ENCODE measurements at places on chromosomes 7 and 10.

DNA sequence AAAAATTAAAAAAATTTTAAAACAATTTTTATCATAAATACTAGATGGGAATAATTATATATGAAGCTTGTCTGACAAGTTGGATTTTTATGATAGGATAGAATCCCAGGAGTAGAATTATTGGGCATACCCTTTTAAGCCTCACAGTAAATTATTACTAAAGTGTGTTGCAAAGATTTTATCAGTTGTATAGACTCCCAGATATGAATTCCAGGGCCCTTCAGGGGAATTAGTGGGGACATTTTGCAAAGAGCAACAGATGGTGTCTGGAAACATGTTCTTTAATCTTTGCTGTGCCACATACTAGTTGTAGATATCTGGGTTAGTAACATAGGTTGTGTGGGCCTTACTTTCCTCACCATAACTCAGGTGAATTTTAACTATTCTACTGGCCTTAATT lies 28.7 kb downstream of the ZEB1 start:
- no peak for DNase-seq

DNA sequence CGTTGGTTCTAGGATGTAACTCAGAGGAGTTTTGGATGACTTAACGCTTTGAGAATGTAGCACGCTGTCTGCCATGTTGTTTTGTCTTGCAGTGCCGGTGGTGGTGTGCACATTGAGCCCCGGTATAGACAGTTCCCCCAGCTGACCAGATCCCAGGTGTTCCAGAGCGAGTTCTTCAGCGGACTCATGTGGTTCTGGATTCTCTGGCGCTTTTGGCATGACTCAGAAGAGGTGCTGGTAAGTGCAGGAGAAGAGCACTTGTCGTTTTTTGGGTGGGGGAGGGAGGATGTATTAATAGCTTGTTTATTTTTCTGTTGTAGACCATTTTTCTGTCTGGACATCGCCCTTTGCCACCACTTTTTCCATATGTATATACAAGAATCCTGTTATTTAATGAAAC lies 6.3 kb downstream of the NDUFB2 start:
- no peak for DNase-seq

DNA sequence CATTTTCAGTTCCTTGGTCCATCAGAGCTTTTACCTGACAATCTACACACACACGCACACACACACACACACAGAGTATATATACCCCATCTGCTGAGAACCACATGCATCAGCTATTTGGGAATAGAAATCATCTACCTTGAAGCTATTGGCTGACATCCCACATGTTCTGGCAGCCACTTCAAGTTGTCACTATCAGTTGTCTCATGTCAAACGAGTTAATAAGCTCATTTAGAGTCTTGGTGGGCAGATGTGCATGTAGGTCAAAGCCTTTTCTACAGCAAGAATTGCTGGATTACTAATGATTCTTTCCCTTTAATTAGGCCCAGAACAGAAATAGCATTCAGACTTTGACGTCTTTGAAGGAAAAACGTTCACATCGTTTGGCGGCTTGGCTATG lies 36.8 kb downstream of the COL28A1 start:
- DNase-seq, result no peak

GRCh38 chr10:69896606-69897231 lies 95.0 kb downstream of the COL13A1 start:
- DNase-seq, result no peak

GRCh38 chr10:44982114-44982460 lies 3.5 kb upstream of the DEPP1 start:
- DNase-seq, result no peak

DNA sequence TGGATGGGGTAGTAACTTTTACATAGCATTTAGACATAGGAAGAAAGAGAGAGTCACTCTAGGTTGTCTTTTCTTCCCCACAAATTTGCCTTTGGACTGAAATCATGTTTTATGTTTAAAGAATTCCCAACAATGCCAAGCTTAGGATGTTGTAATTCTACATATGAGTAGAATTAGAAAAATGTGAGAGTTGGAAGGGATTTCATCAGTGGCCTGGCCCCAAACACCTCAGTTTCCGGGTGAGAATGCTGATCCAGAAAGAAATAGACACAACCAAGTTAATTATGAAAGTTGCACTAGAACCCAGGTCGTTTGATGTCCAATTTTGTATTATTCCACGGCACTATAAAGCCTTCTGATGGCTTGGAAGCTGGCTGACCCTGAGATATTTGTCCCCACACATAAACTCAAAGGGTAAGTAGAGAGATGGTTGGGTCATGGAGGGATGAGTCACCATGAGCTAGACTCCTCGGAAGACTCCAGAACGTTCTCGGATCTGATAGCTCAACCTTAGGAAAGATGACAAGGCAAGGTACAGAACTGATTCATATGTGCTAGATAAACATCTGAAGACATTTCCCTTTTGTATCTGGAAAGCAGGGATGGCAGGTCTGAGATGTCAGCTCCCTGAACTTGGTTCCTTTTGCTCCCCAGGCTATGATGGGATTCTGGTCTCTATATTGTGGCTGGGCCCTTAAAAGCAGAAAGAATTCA lies 48.8 kb upstream of the SLC35B4 start:
- no peak for DNase-seq

DNA sequence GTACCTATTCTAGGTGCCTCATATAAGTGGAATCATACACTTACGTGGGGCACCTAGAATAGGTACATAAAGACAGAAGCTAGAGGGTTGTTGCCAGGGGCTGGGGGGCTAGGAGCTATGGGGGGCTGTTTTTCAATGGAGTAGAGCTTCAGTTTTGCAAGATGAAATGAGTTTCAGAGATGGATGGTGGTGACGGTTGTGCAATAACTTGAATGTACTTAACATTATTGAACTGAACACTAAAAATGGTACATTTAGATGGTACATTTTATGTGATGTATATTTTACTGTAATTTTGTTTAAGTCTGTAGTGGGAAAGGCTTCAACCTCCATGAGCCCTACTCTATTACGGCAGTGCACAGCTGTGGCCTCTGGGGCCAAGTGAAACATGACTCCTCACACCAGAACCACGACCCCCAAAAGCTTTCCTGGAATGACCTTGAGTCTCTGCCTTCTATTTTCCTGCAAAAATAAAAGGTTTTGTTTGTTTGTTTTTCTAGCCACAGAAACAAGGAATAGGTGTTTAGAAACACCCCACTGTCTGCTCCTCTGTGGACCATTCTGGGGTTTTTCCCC lies 147.3 kb upstream of the PLXNA4 start:
- DNase-seq, result no peak

GRCh38 chr7:112052498-112052897 lies 153.7 kb downstream of the DOCK4 start:
- no peak for DNase-seq

DNA sequence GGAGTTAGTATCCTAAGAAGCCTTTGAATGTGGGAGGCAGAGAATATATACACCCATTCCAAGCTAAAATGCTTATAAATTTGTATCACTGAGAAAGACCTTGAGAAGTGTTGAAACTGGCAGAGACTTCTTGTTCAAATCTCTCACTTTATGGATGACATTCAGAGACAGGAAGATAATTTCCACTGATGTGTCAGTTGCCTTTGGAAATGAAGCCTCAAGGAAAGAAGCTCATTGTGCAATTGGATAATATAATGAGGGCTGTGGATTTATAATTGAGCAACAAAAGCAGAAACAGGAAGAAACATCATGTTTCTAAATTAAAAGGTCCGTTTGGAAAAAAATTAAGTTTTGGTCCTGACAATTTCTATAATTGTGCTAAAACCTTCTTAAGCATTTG lies 789.9 kb upstream of the IGFBP3 start:
- no peak for DNase-seq

GRCh38 chr10:113226399-113226798 lies 276.4 kb downstream of the TCF7L2 start:
- peak; percentile 7 for DNase-seq

- no peak for DNase-seq
Measured at GRCh38 chr7:47556511-47557180, 25.3 kb downstream of the TNS3 start.

DNA sequence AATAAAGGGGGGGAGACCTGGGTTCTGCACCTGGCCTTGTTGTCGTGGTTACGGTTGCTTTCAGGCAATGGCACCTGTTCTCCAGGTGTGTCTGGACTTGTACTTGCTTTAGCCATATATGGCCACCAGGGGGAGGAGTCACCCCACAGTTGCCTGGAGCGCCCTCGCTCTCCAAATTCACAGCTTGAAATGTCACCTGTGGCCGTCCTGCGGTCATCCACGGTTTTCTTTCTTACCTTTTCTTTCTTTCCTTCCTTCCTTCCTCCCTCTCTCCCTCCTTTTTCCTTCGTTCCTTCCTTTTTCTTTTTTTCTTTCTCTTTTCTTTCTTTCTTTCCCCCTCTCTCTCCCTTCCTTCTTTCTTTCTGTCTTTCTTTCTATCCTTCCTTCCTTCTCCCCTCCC lies 157.2 kb upstream of the ZNF92 start:
- peak; percentile 58 for DNase-seq

GRCh38 chr10:110118891-110119621 lies 88.3 kb upstream of the MXI1 start:
- no peak for DNase-seq
